Iris pigment epithelial cell (primary cell): ENCODE measurements at places on chromosomes 1 and 21.

- DNase-seq = no peak
Observed at GRCh38 chr21:39645331-39645730, 32.6 kb downstream of the B3GALT5 start.

DNA sequence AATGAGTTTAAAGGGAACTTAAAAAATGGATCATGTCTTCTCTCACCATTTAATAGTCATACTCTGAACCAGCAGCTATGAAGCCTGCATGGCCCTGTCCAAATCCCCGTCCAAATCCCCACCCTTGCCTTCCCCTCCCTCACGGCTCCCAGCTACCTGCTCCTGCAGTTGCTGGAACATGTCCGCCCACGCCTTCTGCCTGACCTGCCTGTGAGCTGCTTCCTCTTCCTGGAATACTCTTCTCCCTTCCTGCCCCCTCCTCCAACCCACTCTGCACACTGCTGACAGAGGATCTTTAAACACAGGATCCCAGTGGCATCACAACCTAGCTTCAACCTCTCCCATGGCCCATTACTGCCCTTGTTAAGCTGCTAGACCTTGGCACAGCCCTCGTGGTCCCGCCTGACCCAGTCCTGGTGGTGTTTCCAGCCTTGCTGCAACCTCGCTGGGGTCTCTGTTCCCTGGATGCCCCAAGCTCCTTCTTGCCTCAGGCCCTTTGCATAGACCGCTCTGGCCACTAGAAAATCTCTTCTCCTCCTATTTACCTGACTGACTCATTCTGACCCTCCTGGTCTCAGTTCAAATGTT lies 118.3 kb downstream of the PTPRU start:
- DNase-seq = no peak

DNA sequence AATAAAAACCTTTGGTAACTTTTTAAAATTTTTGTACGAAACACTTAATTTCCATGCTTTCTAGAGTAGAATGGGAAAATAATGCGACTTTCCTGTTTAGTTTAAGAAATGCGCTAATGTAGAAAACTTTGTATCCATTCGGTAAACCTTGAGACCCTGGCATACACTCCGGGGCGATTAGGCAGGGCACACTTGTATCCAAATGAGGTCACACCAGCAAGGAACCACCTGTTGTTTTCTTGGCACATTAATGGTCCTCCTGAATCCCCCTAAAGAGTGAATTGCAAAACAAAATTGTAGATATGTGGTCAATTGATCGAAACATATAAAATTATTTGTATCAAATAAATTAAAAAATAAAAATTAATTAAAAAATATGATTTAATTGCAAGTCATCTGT lies 25.2 kb downstream of the CHODL start:
- DNase-seq = no peak

GRCh38 chr1:224061436-224061835 lies 52.5 kb upstream of the FBXO28 start:
- no peak for DNase-seq

- no peak for DNase-seq
Observed at GRCh38 chr1:17877896-17878295, 122.8 kb downstream of the ACTL8 start.

DNA sequence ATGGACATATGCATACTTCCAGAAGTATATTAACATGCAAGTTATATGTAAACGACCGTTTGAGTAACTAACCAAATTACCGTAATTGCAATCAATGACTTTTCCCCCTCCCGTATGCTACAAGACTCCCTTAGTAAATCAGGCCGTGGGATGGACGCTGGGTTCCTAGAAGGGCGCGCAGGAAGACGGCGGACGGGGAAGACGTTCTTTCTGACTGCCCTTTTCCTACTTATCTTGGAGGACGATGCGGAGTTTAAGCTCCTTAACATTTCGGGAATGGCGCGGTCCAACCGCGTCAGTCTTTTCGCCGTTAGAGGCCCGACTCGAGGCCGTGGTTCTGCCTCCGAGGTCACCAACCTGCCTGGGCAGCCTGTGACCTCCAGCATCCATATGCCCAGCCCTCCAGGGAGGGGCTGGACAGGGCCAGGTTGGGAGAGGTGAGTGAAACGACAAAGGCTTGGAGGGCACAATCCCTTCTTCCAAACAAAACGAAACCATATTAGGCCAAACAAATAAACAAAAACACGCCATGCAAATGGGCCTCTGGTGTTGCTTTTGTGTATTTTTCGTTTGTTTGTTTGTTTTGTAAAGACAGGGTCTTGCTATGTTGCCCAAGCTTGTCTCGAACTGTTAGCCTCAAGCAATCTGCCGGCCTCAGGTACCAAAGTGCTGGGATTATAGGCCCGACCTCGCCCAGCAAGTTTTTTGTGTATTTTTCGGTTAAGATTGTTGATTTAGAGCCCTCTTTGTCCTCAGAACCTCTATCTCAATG lies 873 bp upstream of the PI4KB start:
- no peak for DNase-seq

- peak; percentile 65 for DNase-seq
Observed at GRCh38 chr1:231421546-231421970, 529 bp downstream of the EGLN1 start.

DNA sequence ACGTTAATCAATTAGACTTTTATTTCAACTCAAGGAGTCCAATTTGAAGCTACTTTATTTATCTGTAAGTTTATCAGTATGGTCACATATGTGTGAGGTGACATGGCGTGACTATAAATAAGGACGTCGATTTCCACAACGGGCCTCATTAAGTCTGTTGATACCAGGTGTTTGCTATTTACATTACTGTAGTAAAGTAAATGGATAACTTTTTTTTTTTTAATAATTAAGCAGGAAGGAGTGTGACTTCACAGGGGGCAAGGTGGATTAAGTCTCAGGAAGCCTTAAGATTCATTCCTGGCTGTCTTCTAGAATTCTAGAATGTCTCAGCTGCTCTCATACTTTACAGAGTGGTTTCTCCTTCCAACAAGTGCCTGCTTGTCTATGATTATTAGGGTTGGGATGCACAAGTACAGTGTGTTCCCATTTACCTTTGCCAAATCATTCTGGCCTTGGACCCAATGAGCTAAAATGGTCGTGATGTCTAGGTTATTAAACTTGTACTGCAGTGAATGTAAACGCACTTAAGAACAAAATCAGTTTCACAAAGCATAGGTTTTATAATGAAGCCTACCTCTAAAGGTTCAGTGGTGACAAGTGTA lies 15.5 kb downstream of the MAP3K7CL start:
- no peak for DNase-seq

- DNase-seq = no peak
Observed at GRCh38 chr1:207670997-207671396, 26.1 kb downstream of the CR1L start.

GRCh38 chr1:186738926-186739325 lies 58.7 kb upstream of the PTGS2 start:
- DNase-seq = peak; percentile 11

DNA sequence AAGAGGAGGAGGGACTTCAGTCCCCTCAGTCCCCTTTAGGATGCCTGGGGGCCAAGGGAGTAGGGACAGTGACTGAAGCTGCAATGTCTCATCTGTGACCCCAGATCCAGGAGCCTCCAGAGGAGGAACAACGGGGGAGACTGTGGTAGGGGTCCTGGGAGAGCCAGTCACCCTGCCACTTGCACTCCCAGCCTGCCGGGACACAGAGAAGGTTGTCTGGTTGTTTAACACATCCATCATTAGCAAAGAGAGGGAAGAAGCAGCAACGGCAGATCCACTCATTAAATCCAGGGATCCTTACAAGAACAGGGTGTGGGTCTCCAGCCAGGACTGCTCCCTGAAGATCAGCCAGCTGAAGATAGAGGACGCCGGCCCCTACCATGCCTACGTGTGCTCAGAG lies 18.3 kb downstream of the LY9 start:
- DNase-seq = no peak

DNA sequence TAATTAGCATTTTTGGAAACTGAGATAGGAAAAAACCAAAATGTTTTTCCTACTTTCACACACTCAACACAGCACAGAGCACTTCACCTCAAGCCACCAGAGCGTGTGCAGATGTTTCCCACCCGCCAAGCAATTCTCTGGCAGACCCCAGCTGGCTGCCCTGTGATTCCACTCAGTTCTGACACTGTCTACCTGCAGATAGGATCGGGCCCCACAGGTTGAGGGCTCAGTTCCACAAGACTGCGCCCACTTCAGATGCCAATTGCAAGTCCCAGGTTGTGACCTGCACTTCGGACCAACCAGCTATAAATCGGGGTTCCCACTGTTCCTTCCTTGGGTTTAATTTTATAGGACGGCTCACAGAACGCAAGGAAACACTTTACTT lies 9.9 kb downstream of the KIAA1614 start:
- DNase-seq = no peak

DNA sequence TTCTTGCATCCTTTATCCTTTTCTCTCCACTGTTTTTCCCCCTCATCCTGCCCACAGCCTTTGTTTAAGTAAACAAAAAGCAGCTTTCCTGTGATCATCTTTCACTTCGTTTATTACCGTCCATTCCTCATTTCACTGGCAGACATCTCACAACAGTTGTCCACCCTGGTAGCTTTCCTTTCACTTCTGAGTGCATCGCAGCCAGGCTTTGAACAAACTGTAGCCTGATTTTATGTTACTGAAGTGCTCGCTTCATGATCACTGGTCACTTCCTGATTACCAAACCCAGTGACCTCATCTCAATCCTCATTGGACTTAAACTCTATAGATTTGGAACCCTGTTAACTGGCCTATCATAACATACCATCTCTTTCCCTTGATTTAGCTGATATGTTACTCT lies 67.7 kb downstream of the SDCCAG8 start:
- peak; percentile 48 for DNase-seq

GRCh38 chr1:77438236-77438913 lies 156.6 kb downstream of the AK5 start:
- DNase-seq = peak; percentile 85

GRCh38 chr1:160028426-160028825 lies 3.4 kb downstream of the PIGM start:
- DNase-seq = no peak

DNA sequence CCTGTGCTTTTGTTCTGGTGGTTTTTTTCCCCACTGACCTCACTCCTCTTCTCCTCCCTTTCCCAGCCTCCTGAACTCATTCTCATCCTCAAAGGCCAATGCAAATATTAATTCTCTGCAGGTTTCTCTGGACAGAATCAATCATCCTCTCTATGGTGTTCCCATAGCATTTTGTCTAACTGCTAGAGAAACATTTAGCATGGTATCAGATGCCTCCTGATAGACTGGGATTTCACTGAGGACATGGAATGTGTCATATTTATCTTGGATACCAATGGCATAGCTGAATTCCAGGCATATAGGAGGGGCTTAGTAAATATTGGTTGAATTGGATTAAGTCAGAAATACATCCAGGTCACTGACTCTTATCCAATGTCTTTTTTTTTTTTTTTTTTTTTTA lies 46.1 kb upstream of the SRP9 start:
- DNase-seq = no peak

DNA sequence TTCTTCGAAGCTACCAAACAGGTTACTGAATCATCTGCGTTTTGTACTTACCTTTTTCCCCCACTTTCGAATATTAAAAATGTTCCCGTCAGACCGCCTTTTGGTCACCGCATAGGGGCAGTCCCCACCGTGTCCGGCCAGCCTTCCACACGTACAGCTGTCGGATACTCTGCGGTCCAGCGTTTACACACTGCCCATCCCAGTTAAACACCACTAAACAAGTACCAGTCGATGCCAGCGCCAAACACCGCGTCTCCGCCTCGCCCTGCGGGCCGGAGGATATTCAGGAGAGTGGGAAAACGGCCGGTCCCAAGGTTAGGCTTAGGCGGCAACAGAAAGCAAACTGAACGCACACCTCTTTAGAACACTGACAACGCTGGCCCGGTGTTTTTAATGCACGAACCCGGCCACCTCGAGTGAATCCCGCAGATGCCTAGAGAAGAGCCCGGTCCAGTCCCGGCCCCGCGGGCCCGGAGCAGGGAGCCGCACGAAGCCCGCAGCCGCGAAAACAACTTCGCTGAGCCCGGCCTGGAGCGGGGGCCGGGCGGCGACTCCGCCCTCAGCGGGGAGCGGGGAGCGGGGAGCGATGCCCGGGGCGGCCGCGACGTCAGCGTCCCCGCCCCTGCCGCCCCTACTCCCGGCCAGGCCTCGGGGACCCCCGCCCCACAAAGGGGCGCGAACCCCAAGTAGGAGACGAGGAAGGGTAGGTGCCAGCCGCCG lies 730 bp upstream of the PHF13 start:
- peak; percentile 37 for DNase-seq

GRCh38 chr1:186761358-186761757 lies 67.4 kb upstream of the PLA2G4A start:
- no peak for DNase-seq

- peak; percentile 89 for DNase-seq
Observed at GRCh38 chr1:217528271-217528670, 102.6 kb downstream of the GPATCH2 start.

DNA sequence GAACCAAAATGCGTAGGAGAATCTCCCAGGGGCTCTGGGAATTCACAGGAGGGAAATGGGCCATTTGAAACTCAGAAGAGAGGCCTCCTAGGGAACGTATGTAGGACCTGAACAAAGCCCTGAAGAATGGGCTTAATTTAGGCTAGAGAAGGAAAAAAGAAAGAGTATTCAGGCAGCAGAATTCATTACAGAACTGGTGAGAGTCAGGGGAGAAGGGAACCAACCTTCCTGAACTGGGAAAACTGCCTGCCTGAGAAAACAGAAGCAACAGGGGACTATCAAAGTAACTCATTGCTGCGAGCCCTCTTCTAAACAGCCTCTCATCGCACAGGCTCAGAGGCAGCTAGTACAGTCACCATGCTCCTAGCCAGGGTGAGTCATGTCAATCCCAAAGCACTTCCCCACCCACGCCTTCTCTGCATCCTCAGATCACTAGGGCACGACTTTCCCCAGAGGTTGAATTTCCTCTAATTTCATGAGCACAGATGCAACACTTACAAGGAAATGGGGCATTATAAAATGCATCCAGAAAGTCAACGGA lies 98.1 kb downstream of the ADSS2 start:
- DNase-seq = peak; percentile 94

- no peak for DNase-seq
Observed at GRCh38 chr1:111961773-111962565, 27.5 kb downstream of the KCND3 start.

DNA sequence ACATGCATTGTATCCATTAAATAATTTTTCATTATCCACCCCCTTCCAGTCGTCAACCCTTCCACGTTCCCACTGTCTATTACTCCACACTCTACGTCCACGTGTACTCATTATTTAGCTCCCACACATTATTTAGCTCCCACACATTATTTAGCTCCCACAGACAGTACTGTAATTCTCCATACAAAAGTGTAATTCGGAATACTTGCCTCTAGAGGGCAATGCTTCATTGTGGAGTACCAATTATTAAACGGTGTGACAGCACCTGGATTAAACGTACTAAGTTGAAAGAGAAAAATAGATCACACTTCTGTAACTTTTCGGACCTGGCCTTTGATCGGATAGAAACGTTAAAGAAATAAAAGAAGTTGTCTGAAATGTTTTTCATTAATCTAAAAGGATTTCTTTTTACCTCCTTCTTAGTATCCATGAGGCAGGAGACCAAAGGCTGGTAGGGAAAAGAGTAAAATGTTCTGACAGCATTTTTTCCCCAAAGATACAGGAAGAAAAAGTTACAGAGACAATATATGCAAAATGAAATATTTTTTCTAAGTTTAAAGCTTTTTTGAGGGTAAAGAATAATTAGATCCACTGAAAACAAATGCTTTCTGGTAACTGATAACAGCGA lies 99.2 kb downstream of the LHX8 start:
- DNase-seq = peak; percentile 40
